G401 (cell line): ENCODE measurements at places on chromosomes 6 and 20. TPM values are rescaled to one million over a fixed set of nuclear protein-coding genes. Genes with fewer than 3 reads are reported as not detected.

The PDE7B gene
- not detected in 2 replicates for total RNA-seq

The HELZ2 gene
- 10.1 and 14.3 TPM in 2 replicates for total RNA-seq

The SRSF3 gene
- total RNA-seq: 342 and 464 TPM in 2 replicates

The RNGTT gene
- total RNA-seq: 28.7 and 34.8 TPM in 2 replicates

- DNase-seq: no peak
Observed at GRCh38 chr6:81553216-81553615, 199.3 kb downstream of the TENT5A start.

- DNase-seq: no peak
Observed at GRCh38 chr6:84536885-84537638, 227.3 kb downstream of the TBX18 start.

DNA sequence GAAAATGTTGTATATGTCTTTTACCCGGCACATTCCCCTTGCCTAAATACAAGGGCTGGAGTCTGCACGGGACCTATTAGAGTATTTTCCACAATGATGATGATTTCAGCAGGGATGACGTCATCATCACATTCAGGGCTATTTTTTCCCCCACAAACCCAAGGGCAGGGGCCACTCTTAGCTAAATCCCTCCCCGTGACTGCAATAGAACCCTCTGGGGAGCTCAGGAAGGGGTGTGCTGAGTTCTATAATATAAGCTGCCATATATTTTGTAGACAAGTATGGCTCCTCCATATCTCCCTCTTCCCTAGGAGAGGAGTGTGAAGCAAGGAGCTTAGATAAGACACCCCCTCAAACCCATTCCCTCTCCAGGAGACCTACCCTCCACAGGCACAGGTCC, 11.3 kb upstream of the MAPRE1 start:
- no peak for DNase-seq

GRCh38 chr6:8436966-8437365, 1.6 kb upstream of the SLC35B3 start:
- DNase-seq: no peak

- DNase-seq: no peak
Observed at GRCh38 chr6:131059486-131059885, 3.6 kb downstream of the EPB41L2 start.

GRCh38 chr6:16683641-16684194, 77.5 kb downstream of the ATXN1 start:
- DNase-seq: no peak
